Fibroblast of the aortic adventitia (primary cell): ENCODE measurements at places on chromosomes 7 and 10. TPM values are rescaled to one million over a fixed set of nuclear protein-coding genes. Genes with fewer than 3 reads are reported as not detected.

- no peak for DNase-seq
Observed at GRCh38 chr10:344582-345200, 209.4 kb downstream of the ZMYND11 start.

DNA sequence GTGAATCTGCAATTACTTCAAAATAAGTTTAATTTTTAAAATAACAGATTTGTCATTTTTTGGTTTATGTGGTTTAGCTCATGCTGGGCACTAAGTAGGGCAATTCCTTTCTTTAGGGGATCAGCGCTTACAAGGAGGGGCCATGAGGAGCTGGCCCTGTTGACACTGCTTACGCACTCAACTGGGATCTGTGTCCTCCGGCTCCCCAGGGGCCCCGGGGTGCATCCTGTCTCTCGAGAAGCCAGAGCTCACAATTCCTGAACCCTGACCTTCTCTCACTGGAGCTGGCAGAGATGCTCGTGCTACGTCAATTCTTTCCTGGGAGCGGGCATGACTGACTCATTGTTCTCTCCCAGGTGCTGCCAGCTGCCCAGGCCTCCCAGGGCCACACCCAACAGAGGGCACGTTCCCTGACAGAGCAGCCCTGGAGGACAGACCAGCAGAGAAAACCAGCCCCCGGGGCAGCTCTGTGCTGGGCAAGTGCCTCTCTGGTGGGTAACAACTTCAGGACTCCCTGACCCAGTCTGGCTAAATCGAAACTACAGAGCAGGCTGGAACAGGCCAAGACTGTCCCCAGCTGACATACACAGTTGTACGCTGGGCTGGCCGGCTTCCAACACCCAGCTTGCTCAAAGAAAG is 36.8 kb downstream of the CTBP2 start:
- DNase-seq = peak; percentile 78

DNA sequence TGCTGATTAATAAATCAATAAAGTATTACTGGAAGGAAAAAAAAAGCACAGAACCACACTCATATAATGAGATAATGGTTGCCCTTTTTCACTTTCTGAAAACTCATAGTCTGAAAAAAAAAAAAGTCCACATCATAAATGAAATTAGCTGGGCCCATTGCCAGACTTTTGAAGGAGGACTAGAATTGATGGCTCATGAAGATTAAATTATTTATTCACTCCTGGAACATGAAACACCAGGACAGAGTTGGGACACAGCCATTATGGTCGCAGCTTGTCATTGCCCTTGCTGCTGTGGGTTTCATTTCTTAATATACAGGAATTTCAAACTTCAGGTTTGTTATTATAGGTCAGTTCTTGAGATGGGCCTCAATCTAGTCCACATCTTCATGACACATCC is 91.9 kb downstream of the CNTNAP2 start:
- no peak for DNase-seq

DNA sequence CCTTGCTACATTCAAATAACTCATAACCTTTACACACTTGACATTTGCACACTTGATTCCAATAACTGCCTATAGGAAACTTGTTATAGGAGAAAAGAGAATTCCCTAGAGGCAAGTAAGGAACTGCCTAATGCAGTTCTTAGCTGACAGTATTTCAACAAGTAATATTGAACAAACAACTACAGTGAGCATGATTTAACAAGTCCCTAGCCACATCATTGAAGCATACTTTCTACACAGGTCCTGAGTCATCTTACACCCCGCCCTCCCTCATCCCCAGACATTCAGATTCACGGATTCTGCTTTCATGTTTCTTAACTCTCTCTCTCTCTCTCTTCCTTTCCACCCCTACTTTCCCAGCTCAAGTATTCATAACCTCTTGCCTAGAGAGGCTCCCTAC is 153.5 kb downstream of the LSM5 start:
- DNase-seq = no peak

DNA sequence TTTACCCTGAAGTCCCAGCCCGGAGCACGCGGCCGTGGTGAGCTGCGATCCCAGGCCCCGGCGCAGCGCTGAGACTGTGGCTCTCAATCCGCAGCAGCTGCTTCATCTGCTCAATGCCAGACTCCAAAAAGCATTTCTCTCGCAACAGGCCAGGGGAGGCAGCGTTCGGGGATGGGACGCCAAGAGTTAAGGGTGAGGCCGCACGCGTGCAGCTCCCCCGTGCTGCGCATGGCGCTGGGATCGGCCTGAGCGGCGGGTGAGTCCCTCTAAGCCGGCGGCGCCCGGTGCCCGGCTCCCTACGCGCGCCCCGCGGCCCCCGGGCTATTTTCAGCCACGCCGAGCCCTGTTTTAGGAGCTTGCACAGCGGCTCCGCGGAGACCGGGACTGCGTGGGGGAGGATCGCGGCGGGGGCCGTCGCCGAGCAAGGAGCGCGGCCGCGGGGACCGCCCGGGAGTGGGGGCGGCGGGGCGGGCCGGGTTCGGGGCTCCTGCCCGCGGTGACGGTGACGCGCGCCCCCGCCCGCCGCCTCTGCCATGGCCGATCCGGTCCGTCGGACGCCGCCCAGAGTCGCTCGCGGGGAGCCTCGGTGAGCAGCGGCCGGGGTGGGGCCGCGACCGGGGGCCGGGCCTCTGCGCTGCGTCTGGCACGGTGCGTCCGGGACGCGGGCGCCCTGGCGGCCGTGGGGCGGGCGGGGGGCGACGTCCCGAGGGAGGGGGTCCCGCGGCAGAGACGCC is 29.4 kb upstream of the JAKMIP3 start:
- no peak for DNase-seq

The CPA2 gene
- total RNA-seq = not detected in 2 replicates

GRCh38 chr7:153858355-153858754 is 193.8 kb upstream of the DPP6 start:
- no peak for DNase-seq

GRCh38 chr7:29345590-29345989 is 151.0 kb downstream of the CHN2 start:
- DNase-seq = peak; percentile 40

The ANKRD22 gene
- total RNA-seq = 0.09 and 0.33 TPM in 2 replicates

GRCh38 chr7:81014266-81014665 is 95.4 kb upstream of the SEMA3C start:
- peak; percentile 25 for DNase-seq

GRCh38 chr7:143455942-143456341 is 12.7 kb downstream of the TAS2R60 start:
- DNase-seq = no peak

GRCh38 chr10:127444155-127444554 is 105.0 kb upstream of the NPS start:
- no peak for DNase-seq
